ENCODE measurements at places on chromosomes 7 and 10.

GRCh38 chr10:86107131-86107530 is 259.5 kb downstream of the GRID1 start:
- no peak for DNase-seq

DNA sequence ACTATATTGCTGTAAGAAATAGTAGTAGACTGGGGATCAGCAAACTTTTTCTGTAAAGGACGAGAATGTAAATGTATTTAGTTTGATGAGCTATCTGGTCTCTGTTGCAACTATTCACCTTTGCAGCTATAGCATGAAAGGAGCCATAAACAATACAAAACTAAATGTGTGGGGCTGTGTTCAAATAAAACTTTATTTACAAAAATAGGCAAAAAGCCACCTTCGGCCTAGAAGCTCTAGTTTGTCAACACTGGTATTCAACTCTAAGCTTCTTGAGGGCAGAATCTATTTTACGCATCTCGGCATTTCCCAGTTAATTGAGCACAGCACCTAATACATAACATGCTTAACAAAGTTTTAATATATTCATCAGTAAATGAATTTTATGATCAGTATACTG is 181.4 kb downstream of the SEMA3E start:
- DNase-seq, result no peak

GRCh38 chr7:21572331-21573313 is 29.8 kb downstream of the DNAH11 start:
- DNase-seq, result no peak

DNA sequence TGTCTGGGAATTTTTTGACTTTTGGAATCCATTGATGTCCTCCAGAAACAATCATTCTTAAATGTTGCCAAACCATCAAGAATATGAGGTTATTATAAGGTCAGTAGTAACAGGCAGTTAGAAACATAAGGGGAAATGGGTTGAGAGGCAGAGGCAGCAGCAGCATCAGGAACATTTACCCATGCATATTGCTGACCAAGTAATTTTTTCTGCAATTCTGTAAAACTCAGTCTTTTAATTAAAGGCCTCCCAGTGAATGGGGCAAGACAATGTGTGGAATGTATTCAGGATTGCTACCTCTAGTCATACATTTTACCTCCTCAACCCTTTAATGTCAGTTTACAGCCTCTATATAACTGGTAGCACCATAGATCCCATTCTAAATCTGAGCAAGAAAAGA is 66.5 kb upstream of the SKAP2 start:
- DNase-seq, result no peak

GRCh38 chr10:3107426-3107961 is 40.1 kb downstream of the PFKP start:
- DNase-seq, result no peak

- DNase-seq, result no peak
Measured at GRCh38 chr7:100159099-100159623, 638 bp upstream of the TRAPPC14 start.

DNA sequence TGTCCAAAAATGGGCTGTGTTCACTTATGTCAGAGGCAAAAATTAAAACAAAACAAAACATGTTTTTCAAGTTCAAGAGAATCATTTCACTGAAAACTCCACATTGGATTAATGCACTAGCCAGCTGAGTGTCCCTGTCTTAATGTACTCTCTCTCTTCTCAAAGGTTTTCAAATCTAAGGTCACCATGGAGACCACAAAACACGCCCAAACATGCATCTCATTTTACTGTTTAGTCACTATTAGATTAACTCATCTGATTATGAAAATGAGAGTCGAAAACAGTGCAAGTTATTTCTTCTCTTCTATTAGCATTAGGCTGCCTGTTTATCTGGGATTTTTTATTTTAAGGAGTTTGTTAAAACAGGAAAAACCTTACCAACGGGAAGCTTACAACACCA is 70.8 kb upstream of the ASAH2 start:
- DNase-seq, result peak; percentile 12

DNA sequence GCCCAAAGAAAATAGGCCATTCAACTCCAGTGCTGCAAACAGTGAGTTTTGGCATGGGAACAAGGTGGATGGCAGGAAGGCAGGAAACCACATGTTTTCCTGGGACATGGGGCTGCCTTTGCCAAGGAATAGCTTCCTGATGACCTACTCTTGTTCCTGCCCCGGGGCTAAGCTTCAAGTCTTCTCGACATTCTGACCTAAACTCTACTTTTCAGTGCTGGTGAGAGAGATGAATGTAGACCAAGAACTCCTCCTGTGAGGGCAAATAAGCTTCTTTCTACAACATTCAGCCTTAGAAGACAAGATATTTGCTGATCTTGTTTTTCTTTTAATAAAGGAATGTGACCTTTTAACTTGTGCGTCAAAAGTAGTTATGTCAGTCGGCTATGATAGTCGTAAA is 199.0 kb downstream of the GPR37 start:
- no peak for DNase-seq

DNA sequence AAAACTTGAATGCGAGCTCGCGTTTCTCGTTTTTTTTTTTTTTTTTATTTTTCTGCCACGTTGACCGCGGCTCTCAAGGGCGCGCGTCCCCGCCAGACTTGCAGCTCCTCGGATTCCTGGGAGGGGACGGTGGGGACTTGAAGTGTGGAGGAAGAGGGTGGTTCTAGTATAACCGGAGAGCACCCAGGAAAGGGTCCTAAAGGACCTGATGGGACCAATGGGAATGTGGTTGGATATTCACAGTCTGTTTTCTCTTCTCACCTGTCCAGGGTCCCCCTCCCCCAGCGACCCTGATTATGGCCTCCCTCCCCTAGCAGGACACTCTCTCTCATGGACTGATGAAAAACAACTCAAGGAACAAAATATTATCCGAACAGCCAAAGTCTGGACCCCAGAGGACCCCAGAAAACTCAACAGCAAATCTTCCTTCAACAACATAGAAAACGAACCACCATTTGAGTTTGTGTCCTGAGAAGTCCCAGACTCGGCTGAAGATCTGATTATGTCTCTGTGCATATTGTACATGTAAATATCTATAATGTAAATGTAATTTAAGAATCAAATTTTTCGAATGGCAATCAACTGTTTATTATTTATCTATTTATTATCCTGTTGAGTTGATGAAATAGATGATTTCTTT is 1.4 kb downstream of the PTF1A start:
- DNase-seq, result no peak

DNA sequence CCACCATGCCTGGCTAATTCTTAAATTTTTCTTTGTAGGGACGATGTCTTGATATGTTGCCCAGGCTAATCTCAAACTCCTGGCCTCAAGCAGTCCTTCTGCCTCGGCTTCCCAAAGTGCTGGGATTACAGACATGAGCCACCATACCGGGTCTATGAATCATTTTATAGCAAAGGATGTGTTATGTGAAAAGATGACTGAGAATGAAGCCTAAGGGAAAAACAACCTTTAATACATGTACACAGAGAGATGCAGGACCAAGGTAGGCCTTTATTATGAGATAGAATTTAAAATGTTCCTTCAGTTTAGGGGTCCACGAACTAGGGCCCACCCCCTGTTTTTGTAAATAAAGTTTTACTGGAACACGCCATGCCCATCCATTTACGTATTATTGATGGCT is 41.0 kb downstream of the UBE2H start:
- DNase-seq, result no peak

GRCh38 chr10:86400705-86401587 is 34.4 kb upstream of the GRID1 start:
- DNase-seq, result peak; percentile 58

GRCh38 chr7:1693991-1694524 is 24.0 kb downstream of the ELFN1 start:
- no peak for DNase-seq

DNA sequence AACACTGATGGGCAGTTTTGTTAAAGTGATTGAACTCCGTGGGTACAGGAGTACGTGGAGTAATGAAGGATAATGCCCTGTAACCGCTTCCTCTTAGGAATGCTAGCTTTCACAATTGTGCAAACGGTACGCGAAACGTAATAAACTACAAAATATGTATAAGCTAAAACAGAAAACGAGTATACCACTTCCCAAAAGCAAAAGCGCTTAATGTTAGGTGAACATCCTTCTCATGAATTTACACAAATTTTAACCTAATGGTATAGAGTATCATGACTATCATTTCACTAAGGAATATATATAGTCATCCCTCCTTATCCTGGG is 395 bp upstream of the ZNF25 start:
- no peak for DNase-seq

Data from CD4-positive, alpha-beta T cell treated with Interleukin-21 for 1 hour (primary cell).